ENCODE measurements at places on chromosomes 16 and 17.
A peak's percentile ranks its signal among the peaks of the same experiment; 100 is the strongest.

DNA sequence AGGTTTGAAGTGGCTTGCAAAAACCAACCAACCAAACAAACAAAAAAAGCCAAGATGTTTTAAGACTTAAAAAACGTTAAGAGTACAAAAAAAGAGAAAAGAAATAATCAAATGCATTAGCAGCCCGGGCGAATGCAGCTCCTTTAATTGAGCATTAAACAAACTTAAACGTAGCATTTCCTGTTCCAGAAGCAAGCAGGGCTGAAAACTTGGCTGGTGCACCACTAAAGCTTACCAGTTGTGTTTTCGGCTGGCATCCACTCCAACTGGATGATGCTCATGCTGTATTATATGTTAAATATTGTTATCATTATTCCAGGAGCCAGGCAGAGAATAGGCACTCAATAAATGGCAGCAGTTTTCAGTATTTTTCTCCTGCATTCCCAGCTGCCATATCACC, 45.1 kb downstream of the IRX6 start:
- no peak for DNase-seq

DNA sequence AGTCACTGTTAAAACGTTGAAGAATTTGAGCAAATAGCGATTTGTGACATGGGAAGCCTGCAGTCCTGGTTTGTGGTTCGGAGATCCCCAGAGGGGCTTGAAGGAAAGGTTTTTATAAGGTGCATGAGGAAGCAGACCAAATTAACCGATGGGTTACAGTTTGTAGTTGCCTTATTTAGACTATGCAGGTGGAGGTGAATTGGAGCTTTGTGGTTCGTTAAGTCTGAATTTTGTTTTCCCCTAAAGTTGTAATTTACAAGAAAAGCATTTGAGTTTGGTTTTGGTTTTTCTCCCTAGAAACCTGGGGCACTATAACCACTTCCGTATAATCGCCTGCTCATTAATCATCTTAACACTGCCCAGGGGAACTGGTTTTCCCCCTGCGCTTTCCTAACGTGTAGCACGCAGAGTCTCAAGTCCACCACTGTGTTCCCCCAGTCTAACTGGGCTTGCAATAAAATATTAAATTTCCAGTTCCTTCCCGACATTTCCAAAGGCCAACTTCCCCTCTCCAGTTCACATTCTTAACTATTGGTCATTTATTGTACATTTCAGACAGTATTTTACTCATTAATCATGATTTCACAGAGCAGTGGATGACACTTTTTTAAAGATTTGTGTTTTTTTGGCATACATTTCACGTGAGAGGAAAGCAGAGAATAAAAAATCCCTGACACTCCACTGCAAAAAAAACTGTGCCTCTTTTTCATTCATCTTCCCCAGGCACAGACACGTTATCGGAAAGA, 932 bp downstream of the ZNF267 start:
- DNase-seq = no peak

DNA sequence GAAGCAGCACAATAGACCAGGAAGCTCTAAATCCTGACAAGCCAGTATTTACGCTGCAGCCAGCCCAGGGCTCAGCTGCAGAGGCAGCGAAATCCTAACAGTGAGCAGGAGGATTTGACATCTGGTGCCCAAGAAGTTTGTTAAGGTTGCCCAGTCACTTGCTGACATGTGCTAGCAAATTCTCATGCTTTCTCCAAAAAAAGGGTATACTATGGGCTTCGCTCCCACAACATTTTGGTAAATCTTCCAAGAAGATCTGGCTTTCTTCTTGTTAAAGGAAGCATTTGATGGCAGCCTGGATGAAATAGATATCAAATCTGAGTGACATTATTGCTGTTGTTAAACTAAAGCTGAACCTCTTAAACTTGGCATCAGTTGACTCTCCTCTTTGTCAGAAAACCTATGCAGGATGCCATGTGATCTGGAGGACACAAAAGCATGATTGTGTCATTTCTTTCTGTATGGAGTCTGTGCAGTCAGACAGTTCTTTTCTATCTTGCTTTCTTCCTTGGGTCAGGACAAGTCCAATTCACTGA, 949.7 kb upstream of the RBFOX1 start:
- no peak for DNase-seq

- peak; percentile 31 for DNase-seq
Observed at GRCh38 chr17:1058423-1059130, 61.6 kb downstream of the TIMM22 start.

- DNase-seq = no peak
Observed at GRCh38 chr16:49964973-49965372, 60.1 kb upstream of the CNEP1R1 start.

DNA sequence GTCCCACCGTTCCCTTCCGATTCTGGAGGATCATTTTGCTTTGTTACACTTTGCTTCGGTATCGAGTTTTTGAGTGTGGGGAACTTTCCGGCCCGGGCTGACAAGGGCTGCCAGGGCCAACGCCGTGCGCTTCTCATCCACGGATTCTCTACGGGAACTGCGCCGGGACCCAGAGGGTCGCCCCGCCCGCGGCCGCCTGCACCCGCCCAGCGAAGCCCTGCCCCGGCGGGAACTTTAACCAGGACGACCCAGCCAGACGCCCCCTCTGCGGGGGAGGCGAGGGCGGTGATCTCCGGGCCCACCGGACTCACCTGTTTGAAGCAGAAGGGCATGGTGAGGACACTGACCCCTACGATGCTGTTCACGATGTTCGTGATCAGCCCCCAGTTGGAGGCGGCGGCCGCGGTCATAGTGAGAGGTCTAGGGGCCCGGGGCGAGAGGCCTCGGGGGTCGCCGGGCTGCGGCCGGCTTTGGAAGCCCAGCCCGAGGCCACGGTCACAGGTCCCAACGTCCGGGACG, 536 bp downstream of the SLC38A10 start:
- DNase-seq = no peak

GRCh38 chr16:18959031-18959505, 24.7 kb upstream of the TMC7 start:
- DNase-seq = no peak

DNA sequence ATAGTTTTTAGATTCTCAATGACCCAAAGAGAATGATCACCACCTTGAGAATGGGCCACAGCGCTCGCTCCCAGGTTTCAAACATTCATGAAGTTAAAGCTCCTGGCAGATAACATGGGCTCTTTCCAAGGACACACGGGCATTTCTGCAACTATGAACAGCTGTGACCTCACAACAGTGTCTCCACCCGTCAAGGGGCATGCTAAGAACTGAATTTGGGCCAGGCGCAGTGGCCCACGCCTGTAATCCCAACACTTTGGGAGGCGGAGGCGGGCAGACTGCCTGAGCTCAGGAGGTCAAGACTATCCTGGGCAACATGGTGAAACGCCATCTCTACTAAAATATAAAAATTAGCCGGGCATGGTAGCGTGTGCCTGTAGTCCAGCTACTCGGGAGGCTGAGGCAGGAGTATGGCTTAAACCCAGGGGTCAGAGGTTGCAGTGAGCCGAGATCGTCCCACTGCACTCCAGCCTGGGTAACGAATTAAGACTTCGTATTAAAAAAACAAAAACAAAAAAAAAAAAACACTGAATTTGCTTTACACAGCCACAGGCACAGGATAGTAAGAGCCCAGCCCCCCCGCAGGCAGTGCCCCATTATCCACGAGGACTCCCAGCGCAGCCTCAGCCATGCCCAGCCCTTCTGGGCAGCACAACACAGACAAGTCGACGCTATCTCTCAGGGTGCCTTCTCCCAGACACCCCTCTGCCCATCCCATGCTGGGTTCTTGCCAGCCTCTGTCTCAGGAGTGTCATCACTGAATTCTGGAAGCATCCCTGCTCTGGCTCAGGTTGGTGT, 7.2 kb downstream of the USP7 start:
- DNase-seq = no peak

DNA sequence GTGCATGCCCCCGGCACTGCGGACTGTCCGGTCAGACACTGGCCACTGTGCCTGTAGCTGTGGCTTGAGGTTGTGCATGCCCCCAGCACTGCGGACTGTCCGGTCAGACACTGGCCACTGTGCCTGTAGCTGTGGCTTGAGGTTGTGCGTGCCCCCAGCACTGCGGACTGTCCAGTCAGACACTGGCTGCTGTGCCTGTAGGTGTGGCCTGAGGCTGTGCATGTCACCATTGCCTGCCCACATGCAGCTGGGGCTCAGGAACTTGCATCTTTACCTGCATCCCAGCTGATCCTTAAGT, 5.2 kb downstream of the MTHFSD start:
- no peak for DNase-seq

DNA sequence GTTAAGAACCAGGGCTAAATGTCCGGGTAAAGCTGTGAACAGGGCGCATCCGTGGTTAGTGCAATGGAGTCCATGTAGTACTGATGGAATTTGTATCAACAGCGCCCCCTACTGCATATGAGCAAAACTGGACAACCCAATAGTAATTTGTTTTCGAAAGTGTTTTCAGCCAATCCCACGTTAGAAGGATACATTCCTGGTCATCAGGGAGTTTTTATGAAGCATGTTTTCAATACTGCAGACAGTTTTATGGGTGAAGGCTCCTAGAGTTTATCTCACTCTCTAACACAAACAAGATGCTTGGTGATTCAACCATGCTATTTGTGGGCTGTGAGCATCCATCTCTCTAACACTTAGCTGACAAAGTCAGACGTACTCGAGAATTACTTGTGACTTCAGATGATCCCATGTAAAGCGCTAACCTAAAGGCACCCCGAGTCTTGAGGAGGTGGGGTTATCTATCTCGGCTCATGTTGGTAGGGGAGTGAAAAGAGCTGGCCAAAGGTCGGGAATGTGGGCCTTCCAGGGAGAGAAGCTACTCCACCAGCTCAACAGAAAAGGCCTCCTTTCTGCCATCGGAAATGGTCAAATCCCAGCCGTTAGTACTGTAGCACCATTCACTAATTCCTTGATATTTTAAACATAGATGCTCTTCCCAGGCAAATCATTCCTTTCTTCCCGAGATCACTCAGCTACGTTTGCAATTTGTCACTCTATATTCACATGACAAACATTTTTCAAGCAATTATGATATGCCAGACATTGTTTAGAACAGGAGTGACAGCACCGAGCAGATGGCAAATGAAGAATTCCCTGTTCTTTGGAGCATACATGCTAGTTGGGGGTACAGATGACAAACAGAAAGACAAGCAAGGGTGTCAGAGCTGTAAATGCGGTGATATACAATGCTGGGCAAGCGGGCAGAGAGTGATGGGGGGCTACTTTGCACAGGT, 46.9 kb upstream of the HNF1B start:
- peak; percentile 29 for DNase-seq

GRCh38 chr16:78303946-78304345, 204.5 kb downstream of the WWOX start:
- no peak for DNase-seq

DNA sequence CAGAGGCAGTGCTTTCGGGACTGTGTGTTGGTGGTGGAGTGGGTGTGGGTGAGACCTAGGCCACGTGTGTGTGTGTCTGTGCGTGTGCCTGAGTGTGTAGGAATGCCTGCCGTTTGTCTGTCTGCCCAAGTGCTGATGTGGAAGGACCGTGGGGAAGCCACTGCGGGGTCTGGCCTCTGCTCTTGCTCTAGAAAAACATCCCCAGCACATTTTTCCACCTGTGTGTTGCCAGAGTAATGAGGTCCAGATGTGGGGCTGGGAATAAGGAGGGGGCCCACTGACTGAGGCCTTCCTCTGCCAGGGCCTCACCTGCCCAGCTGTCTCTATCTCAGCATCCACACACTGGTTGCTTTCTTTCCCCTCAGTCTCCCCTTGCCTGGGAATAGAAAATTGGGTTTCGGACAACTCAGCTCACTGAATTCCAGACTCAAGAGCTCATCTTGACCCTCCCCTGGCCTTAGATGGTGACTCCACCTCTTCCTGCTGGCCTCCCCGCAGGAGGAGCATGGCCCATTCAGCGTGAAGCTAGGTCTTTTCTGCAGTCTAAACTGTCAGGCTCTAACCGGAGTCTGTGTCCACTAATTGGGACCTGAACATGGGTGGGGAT, 7.6 kb downstream of the SGCA start:
- no peak for DNase-seq

- no peak for DNase-seq
Observed at GRCh38 chr17:63706336-63707082, 6.6 kb upstream of the LIMD2 start.

Data from effector memory CD8-positive, alpha-beta T cell (primary cell).